Fibroblast of the aortic adventitia (primary cell): ENCODE measurements at places on chromosomes 1 and 21. TPM values are rescaled to one million over a fixed set of nuclear protein-coding genes. Genes with fewer than 3 reads are reported as not detected.

The CACNA1S gene
- total RNA-seq: not detected in 2 replicates

The C1QTNF12 gene
- total RNA-seq: 0.65 and 1.4 TPM in 2 replicates

The RUSC1 gene
- 6.7 and 23.0 TPM in 2 replicates for total RNA-seq

The CFHR5 gene
- not detected in 2 replicates for total RNA-seq

The SLC37A1 gene
- 0.27 and 2.5 TPM in 2 replicates for total RNA-seq

The CD84 gene
- total RNA-seq: not detected in 2 replicates

The TTC4 gene
- total RNA-seq: 19.3 and 28.0 TPM in 2 replicates

DNA sequence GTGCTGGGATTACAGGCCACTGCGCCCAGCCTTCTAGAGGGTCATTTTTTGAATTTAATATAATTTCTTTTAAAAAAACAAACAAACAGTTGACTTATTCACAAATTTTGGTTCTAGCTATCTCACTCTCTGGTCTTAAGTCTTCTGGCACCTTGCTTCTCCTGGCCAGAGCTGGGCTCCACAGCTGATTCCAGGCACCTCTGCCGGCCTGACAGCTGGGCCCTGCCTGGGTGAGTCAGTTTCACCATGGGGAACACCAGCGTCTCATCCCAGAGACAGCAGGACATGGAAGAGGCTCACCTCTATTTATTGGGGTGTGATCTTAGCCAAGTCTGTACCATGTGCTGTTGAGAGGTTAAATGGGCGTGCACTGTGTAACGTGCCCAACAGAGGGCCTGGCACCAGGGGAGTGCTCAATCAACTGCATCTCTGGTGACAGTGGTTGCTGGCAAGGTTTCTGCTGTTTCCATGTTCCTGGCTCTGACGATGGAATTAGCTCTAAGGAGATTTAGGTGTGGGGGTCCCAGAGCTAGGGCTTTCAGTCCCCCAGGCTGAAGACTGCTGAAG is 956 bp downstream of the CPLANE2 start:
- DNase-seq: no peak

DNA sequence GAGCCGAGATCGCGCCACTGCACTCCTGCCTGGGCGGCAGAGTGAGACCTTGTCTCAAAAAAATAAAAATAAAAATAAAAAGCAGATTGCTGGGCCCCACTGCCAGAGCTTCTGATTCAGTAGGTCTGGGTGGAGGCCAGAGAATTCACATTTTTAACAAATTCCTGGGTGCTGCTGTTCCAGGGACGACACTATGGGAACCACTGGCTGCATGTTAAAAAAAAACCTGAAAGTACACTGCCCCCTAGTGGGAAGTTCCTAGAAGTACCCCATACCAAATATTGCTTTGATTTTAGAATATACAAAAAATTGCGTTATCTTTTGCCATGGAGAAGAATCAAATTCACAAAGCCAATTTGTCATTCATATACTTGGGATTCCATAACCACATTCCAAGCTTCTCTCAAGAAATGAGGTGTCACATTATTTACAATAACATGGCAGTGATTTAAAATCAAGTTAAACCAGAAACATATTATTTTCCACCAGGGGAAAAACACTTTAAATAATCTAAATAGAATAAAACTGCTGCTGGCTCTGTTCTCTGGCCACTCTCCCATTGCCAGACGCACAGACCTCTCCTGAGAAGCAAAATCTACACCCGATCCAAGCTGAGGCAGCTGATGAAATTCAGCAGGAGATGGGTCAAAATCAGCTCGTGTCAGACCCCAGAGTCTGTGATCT is 27.4 kb downstream of the SYF2 start:
- DNase-seq: peak; percentile 73

- no peak for DNase-seq
These were observed 42.8 kb upstream of the ATF3 start for GRCh38 chr1:212565571-212566305.

DNA sequence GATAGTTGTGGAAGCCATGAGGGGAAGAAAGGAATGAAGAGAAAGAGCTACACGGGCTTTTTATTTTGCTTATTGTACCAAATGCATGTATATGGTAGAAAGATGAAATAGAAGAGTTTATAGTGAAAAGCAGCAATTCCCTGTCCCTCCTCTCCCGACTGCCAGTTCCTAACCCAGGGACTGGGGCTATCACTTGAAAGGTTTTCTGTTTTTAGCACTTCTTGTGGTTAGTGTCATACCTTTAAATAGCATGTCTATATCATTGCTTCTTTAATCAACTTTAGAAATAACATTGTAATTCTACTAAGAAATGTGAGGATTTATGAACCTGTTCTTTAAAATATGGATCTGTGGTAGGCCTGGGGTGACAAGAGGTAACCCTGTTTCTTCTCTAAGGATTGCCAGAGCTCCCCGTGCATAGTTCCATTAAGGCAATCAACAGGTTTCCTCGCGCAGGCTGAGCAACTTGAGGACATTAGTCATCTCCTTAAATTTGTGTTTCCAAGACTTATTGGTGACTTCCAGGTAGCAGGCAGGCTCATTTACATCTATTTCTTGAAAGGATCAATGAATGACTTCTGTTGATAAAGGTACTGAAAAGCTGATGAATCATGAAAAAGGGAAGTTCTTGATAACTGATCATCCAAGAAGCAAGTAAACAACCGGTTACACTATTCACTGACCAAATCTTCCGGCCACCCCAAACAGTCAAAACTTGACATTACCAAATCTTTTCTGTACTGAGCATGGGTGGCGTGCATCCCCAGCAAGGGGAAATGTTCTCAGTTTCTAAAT is 37.8 kb upstream of the S1PR1 start:
- no peak for DNase-seq

- peak; percentile 64 for DNase-seq
These were observed 37.7 kb downstream of the SH3GLB1 start for GRCh38 chr1:86741947-86742572.

- DNase-seq: peak; percentile 54
These were observed 253.2 kb downstream of the PTPRC start for GRCh38 chr1:198892065-198892464.

DNA sequence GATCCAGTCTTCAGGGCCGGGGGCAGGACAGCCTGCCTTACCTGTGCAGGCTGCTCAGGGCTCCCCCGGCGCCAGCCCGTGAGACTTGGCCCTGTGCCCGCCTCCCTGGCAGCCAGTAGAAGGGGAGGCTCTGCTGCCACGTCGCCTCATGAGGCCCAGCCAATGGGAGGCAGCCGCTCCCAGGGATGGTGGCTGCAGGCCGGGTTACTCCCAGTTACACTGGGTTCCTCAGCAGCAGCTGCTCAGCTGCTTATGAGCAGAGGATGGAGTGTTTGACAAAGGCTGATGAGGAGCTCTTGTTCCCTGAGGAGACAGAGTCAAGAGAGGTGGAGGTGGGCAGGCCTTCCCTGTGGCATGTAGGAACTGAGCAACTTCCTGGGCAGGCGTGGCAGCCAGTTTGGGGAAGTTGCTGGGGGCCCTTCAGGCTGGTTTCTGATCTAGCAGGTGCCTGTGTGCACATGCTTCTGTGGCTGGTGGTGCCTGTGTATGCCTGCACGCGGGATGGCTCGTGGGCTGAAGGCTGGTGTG is 5.5 kb downstream of the MFSD2A start:
- no peak for DNase-seq

DNA sequence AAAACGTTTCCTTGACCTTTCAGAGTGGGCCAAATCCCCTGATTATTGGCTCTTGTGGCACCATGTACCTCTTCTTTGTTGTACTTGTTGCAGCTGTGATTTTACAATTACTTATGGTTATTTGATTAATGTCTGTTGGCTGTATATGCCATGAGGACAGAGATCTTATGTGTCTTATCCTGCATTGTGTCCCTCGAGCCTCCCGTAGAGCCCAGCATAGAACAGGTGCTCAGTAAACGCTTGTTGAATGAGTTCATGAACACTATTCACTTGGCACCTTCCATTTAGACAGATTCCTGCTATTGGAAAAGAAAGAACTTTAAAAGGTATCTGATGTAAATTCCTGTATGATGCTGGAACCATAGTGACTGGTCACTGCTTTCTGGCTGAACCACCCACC is 48.4 kb downstream of the PGM1 start:
- DNase-seq: no peak

DNA sequence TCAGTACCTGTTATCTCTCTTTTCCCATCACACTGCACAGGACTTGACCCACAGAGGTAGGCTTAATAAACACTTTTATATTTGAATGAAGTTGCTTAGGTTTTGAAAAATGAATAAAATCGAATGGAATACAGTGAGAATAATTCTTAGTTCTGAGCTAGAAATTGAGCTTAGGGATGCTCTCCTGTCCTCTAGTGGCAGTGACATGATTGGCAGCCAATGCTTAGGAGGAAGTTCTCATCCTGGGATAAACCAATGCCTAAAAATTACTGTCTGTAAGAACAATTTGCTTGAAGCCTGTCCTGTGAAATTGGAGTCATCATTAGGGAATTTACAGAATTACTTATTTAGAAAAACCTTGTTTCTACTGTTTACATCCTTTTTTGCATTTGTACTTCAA is 21.3 kb upstream of the CYP4X1 start:
- DNase-seq: no peak

DNA sequence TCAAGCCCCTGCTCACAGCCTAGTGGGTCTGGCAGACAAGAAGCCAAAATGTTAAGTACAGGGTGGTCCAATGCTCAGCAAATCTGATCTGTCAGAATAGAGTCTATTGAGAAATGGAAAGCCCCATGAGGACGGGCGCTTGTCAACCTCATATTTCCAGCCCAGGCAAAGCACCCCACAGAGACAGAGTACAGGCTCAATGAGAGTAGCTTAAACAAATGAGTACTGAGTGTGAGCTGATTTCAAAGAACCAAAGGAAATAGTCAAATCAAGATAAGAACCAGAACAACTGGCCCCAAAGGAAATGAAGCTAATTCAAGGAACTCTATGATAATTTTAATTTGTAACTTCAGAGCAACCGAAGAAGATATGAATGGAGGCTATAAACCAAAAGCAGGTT is 44.6 kb upstream of the SLC30A1 start:
- no peak for DNase-seq

DNA sequence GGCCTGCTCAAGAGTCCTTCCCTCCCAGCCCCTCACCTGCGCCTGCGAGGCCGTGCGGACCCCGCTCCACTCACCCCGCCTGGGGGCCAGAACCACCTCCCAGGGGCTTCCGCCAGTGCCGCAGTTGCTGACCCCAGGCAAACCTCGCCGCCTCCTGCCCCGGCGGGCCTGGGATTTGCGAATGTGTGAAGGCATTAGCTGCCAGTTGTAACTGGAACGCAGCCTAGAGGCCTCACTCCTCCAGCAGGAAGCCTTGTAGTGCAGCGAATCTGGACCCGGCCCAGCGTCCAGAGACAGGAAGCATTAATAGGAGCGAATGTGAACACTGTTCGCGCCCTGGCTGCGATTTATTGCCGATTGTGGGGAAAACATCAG is 140.9 kb upstream of the ARHGEF16 start:
- peak; percentile 97 for DNase-seq

GRCh38 chr1:6148497-6149241 is 31.5 kb downstream of the CHD5 start:
- DNase-seq: no peak

- DNase-seq: no peak
These were observed 3.6 kb downstream of the PRDM16 start for GRCh38 chr1:3072391-3073185.

DNA sequence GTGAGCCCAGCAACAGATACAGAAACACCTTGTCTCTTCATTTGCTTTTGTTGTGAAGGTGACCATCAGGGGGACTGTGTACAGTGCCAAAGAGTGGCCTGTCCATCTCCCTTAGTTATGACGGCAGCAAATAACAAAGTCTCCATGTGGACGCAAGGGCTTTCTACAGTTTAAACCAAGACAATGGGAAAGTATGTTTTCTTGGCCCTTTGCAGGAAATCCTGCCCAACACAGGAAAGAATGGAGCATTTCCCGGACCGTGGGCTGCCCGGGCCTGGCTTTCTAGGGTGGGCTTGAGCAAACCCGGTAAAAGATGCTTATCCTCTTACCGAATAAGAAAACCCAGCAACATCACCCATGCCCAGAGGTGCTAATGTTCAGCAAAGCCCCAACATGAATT is 87.3 kb downstream of the ZBTB18 start:
- no peak for DNase-seq

- peak; percentile 37 for DNase-seq
These were observed 84.5 kb downstream of the RPS6KC1 start for GRCh38 chr1:213135572-213135971.

DNA sequence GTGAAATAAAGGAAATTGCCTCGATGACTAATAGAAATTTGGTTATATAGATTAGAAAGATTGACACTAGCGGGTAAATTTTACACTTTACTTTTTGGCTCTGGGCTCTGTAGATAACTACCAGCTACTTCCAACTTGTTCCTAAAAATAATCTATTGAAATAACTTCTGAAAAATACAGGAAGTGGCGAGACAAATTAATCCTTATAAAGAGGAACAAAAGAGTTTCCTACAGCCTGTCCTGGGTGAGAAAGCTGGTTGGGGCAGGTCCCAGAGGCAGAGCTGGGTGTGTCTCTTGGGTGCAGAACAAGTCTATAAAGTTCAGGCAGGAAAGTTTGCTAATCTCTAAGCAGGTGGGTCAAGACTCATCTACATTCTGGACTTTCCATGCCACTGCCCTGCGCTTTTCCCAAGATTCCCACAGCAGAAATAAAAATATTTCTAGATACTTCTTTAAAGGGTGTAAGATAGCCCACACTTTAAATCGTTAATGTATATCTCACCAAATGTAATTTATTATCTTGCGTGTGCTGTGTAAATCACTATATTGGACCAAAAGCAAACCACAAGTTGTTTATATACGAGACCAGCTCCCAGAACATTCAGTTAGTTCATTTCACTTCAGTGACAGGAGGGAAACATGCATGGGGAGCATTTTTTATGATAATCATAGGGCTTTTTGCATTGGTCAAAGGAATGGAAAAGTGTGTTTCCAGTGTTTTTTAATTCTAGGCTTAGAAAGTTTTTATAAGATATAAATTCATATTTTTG is 70.1 kb upstream of the NRIP1 start:
- no peak for DNase-seq

DNA sequence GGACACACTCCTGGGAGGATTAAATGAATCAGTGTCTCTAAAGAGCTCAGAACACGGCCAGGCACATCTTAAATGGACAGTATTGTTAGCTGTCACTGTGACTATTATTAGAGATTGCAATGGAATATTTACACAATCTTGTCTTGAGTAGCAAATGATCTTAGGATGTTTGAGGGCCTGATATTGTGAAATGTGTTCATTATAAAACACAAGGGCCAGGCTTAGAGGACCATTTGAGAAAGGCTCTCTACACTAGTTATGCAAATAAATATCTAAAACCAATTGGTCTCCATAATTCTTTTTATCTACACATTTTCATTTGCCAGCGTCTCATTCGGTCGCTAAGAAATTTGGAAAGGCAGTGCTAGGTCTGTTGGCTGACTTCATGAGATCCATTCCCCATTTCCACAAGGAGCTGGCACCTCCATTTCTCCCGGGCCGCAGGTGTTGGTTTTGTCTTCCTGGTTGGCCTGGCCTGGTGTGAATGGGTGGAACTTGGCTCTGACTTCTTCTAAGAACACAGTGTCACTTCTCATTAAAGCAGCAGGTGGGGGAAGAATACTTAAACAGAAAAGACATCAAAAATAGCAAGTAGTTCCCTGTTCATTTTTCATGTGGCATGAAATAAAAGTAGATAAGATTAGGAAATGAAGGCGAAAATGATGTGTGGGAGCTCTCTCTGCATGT is 56.0 kb upstream of the PLXNA2 start:
- DNase-seq: no peak
